ENCODE measurements at places on chromosomes 1 and 21. TPM values are rescaled to one million over a fixed set of nuclear protein-coding genes. Genes with fewer than 3 reads are reported as not detected.
A peak's percentile ranks its signal among the peaks of the same experiment; 100 is the strongest.

KISS1 gene
- total RNA-seq, result not detected

DPT gene
- not detected for total RNA-seq

PCAT6 gene
- total RNA-seq, result 0.83 TPM

OR2T35 gene
- total RNA-seq, result 1.6 TPM

BTG2 gene
- total RNA-seq, result 419 TPM

CHI3L1 gene
- not detected for total RNA-seq

RGS13 gene
- 0.60 TPM for total RNA-seq

GLRX2 gene
- 14.4 TPM for total RNA-seq

CHI3L2 gene
- total RNA-seq, result 23.6 TPM

GPR3 gene
- not detected for total RNA-seq

PIK3CD gene
- 265 TPM for total RNA-seq

VWA5B1 gene
- not detected for total RNA-seq

- DNase-seq, result no peak
- H3K4me1 ChIP-seq, result no peaks in the 10 kb centered on the region
- H3K4me3 ChIP-seq, result no peak overlapping the region
- peaks cover 9% of the 10 kb centered on the region for H3K27me3 ChIP-seq
These were observed 27.5 kb upstream of the VPS26C start for GRCh38 chr21:37294679-37295078.

DNA sequence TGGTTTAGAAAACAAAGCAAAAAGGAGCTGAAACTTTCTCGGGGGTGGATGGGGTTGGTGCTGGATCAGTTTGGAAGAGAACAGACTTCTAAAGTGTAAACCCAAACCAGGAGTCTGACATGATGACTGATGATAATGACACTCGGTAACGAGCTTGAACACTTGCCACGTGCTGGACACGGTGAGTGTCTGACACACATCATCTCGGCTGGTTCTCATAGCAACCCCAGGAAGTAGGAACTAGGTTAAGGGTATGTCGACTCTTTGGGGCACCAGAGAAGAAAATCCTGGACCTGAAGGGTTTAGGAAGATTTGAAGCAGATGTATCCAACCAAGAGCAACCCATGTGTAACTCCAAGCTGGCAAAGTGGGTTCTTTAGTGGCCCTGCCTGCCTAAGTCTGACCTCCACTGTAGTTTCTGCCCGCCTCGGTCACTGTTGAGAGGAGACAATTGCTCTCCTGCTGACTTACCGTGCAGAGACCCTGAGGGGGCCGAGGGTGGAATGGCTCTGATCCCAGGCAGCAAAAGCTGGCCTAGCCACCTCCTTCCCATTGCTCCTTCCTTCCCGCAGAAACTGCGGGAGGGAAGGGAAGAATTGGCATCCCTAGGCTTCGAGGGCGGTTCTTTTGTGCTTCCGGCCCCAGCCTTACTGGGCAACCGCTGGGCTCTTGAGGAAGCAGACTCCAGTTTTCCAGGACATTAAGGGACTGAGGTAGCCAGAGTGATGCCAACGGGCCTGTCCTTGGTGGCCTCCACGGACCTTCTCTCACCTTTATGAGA is 156.0 kb downstream of the TOMM20 start:
- H3K4me1 ChIP-seq, result peaks cover 49% of the 10 kb centered on the region
- no peaks in the 10 kb centered on the region for H3K27me3 ChIP-seq
- H3K36me3 ChIP-seq, result no peaks in the 10 kb centered on the region
- H3K4me3 ChIP-seq, result no peak overlapping the region
- DNase-seq, result no peak

GRCh38 chr1:227747382-227747781 is 12.1 kb downstream of the SNAP47 start:
- no peaks in the 10 kb centered on the region for H3K27me3 ChIP-seq
- H3K27ac ChIP-seq, result no peak overlapping the region
- no peak overlapping the region for H3K4me3 ChIP-seq
- DNase-seq, result no peak

GRCh38 chr1:71780681-71781080 is 501.7 kb downstream of the NEGR1 start:
- DNase-seq, result no peak
- H3K4me1 ChIP-seq, result no peaks in the 10 kb centered on the region
- H3K27ac ChIP-seq, result no peak overlapping the region
- no peak overlapping the region for H3K4me3 ChIP-seq
- no peaks in the 10 kb centered on the region for H3K36me3 ChIP-seq

GRCh38 chr1:23291706-23292105 is 52.4 kb downstream of the HNRNPR start:
- no peak for DNase-seq
- H3K27ac ChIP-seq, result no peak overlapping the region
- H3K36me3 ChIP-seq, result peaks cover 29% of the 10 kb centered on the region

DNA sequence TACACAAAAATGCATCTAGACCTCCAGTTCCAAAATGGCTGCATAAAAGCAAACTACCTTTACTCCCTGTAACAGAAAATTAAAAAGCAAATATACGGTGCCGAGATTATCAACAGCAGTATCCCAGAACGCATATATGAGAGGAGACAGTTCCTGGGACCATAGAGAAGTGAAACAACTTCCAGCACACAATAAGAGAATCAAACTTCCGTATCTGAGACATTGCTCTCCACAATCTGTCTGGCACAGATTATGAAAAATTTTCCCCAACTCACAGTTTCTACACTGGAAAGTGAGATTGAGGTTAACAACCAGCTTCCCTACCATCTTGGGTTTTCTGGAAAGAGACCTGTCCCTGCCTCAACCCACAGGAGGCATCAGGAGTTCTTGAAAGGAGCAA is 47.2 kb upstream of the ST6GALNAC3 start:
- no peak for DNase-seq
- H3K4me3 ChIP-seq, result no peak overlapping the region

- no peaks in the 10 kb centered on the region for H3K4me1 ChIP-seq
- DNase-seq, result no peak
- H3K27me3 ChIP-seq, result peaks cover 29% of the 10 kb centered on the region
- H3K27ac ChIP-seq, result no peak overlapping the region
These were observed 13.0 kb downstream of the IGSF21 start for GRCh38 chr1:18120638-18121037.

GRCh38 chr1:41954533-41954944 is 35.8 kb upstream of the HIVEP3 start:
- H3K4me1 ChIP-seq, result no peaks in the 10 kb centered on the region
- H3K36me3 ChIP-seq, result no peaks in the 10 kb centered on the region
- no peak for DNase-seq
- H3K4me3 ChIP-seq, result no peak overlapping the region
- peaks cover 5% of the 10 kb centered on the region for H3K27me3 ChIP-seq

- H3K27me3 ChIP-seq, result no peaks in the 10 kb centered on the region
- H3K36me3 ChIP-seq, result peaks cover 79% of the 10 kb centered on the region
- peak overlapping the region; percentile 80 for H3K27ac ChIP-seq
- no peak overlapping the region for H3K4me3 ChIP-seq
- peaks cover 33% of the 10 kb centered on the region for H3K4me1 ChIP-seq
These were observed 35.4 kb downstream of the MIA3 start for GRCh38 chr1:222653178-222653827.

DNA sequence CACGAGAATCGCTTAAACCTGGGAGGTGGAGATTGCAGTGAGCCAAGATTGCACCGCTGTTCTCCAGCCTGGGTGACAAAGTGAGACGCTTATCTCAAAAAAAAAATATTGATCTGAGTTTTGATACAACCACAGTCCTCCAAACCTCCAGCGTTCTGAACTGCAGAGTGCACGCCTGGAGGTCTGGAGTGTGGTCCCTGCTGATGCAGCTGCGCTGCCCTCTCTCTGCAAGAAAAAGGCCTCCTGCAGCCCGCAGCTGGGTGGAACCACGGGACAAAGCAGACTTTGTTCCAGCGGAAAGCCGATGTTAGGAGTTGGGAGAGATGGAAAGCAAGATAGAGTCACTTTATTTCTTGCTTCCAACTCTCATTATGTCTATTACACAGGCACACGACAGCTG is 144.9 kb upstream of the SOD1 start:
- no peaks in the 10 kb centered on the region for H3K27me3 ChIP-seq
- H3K27ac ChIP-seq, result no peak overlapping the region
- H3K4me3 ChIP-seq, result no peak overlapping the region
- DNase-seq, result no peak
- H3K4me1 ChIP-seq, result peaks cover 9% of the 10 kb centered on the region

DNA sequence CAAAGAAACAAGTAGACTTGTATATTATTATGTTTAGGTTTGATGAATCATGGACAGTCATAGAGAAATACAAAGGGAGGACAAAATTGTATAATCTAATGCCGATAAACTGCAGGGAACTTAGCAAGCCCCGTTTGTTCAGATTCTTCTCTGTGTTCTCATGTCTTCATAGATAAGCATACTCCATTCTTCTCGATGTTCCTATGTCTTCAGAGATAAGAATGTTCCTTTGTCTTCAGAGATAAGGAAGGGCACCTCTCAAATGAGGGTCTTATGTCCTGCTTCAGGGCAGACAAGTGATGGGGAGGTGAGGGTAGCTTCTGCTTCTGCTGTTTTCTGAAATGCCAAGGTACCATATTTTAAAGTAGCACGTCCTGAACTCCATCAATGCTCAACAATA is 19.7 kb upstream of the TADA1 start:
- no peaks in the 10 kb centered on the region for H3K36me3 ChIP-seq
- H3K27me3 ChIP-seq, result peaks cover 21% of the 10 kb centered on the region
- no peak overlapping the region for H3K4me3 ChIP-seq

DNA sequence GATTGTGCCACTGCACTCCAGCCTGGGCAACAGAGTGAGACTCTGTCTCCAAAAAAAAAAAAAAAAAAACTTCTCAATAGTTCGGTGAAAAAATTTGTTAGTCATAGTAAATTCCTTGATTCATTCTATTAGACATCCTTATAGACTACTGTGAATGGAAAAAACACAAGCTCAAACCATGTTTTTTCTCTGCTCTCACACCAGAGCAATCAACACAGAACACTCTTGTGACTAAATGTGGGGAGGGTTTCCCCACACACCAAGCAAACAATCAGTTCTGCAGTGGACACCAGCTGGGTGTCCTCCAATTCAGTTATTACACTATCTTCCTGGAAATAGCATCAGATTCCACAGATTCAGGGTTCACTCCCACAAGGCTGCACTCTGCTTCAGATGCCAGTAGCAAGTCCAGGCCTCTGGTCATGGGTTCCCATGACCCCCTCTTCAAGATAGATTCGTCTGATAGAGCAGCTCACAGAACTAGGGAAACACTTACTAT is 69.1 kb upstream of the TEKT2 start:
- no peaks in the 10 kb centered on the region for H3K27me3 ChIP-seq
- H3K4me1 ChIP-seq, result no peaks in the 10 kb centered on the region
- DNase-seq, result no peak
- H3K36me3 ChIP-seq, result peaks cover 67% of the 10 kb centered on the region

DNA sequence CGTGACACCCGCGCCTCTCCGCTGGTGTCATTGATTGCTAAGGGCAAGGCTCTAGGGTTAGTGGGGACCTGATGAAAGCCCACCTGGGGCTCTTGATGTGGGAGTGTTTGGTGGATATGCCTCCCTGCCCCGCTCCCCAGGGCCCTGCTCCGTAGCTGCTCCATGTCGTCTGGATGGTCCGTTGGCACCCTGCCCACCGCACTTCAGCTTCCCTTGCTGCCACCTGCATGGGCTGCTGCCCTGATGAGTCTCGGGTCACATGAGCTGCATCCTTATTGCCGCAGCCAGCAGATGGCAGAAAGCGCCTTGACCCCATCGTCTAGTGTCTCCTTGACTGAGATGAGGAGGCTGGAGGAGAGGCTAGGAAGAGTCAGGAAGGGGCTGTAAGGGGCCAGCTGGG is 439.4 kb downstream of the CAMTA1 start:
- H3K4me1 ChIP-seq, result no peaks in the 10 kb centered on the region
- H3K27ac ChIP-seq, result no peak overlapping the region
- no peak overlapping the region for H3K4me3 ChIP-seq
- H3K27me3 ChIP-seq, result no peaks in the 10 kb centered on the region
- no peak for DNase-seq
- no peaks in the 10 kb centered on the region for H3K36me3 ChIP-seq

GRCh38 chr1:41915786-41916571 is 2.7 kb downstream of the HIVEP3 start:
- H3K27me3 ChIP-seq, result peaks cover 57% of the 10 kb centered on the region
- DNase-seq, result no peak
- no peaks in the 10 kb centered on the region for H3K36me3 ChIP-seq
- peaks cover 28% of the 10 kb centered on the region for H3K4me1 ChIP-seq

DNA sequence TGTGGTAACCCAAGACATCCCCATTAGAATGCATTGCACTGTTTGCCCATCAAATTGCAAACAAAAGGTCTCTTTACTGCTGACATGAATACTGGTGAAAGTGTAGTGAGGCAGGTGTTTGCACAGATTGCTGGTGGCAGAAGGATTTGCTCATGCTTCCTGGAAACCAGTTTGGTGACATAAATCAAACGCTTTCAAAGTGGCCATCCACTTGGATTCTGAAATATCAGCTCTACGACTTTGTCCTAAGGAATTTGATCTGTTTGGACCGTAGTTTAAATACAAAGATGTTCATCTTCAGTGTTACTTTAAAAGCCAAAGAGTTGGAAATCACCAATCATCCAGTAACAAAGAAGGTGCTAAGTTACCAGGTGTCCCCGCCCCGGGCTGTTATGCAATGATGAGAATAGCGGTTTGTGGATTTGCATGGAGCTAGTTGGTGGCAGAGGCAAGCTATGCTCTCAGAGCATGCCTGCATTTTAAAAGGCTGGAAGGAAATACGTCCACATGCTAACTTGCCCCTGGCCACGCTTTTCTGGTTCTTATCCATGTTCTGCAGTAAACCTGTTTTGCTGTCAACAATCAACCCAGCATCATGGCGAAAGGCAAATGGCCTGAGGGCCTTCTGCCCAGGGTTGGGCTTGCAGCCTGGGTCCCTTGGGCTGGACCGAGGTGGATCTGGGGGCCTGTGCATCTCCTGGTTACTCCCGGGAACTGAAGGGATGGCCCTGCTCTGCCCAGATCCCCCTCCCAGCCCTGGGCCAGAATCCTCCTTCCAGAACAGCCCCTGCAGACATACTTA is 49.2 kb downstream of the UMODL1 start:
- H3K27me3 ChIP-seq, result peaks cover 31% of the 10 kb centered on the region
- no peak for DNase-seq
- no peak overlapping the region for H3K4me3 ChIP-seq
- peaks cover 48% of the 10 kb centered on the region for H3K4me1 ChIP-seq
- peak overlapping the region; percentile 1 for H3K27ac ChIP-seq

DNA sequence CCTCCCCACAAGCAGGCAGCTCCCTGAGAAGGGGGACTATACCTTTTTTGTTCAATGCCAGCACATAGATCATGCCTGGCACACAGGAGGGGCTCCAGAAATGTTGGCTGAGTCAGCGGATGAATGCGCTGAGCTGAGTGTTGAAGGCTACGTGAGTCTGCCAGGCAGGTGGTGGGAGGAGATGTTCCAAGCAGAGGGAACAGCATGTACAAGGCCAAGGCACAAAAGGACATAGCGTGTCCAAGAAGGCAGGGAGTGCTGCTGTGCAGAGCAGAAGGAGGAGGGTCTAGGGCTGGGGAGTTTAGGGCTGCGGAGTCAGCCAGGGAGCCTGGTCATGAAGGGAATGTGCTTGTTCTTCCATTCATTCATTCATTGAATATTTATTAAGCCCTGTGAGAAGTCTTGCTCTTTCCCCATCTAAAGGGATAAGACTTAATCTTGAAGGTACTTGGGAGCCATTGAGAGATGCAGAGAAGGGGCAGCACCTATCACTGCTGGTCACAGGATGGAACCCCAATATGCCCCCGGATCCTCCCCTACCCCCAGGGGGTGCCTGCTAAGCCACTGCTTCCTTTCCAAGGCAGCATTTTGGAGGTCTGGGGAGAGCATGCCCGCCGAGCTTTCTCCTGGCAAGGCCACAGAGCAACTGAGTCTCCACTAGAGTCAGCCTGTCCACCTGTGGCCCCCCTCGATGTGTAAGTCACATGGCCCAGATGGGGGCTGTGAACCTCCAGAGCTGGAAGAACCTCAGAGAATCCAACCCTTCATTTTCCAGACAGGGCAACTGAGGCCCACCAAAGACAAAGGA is 31.2 kb upstream of the LAPTM5 start:
- H3K4me3 ChIP-seq, result no peak overlapping the region
- H3K4me1 ChIP-seq, result peaks cover 31% of the 10 kb centered on the region
- H3K27me3 ChIP-seq, result peaks cover 12% of the 10 kb centered on the region

All from activated B cell treated with CpG ODN at 0.5 μM for 24 hours (primary cell).